CMK (cell line): ENCODE measurements at places on chromosomes 4 and X.

GRCh38 chr4:81806485-81806884 is 334.8 kb upstream of the RASGEF1B start:
- DNase-seq, result no peak

DNA sequence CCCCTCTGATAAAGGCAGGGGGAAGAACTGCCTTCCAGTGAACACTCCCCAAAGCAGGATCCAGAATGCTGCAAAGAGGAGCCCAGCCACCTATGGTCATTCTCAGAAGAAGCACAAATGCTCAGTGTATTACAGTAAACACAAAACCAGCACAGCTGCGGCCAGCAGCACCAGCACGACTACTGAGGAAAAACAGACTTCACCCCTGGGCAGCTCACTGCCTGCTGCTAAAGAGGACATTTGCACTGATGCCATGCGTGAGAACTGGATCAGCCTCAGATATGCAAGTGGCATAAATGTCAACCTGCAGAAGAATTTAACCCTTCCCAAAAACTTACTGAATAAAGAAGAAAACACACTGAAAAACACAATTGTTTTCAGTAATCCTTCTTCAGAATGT is 80.2 kb upstream of the TLR2 start:
- DNase-seq, result no peak

- no peak for DNase-seq
These were observed 53.6 kb upstream of the FUNDC1 start for GRCh38 chrX:44596277-44596676.

DNA sequence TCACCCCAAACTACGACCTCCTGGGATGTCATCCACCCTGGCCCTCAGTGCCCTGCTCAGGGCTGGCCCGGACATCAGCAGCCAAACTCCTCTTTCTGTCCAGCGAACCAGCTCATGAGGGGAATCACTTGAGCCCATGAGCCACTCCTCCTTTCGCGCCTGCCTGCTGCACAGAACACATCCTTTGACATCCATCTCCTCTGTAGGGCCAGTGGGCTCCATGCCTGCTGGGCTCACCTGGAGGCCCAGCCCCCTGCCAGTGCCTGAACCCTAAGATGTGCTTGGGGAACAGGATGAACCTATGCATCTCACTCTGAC is 43.5 kb downstream of the ABLIM2 start:
- no peak for DNase-seq

- DNase-seq, result peak; percentile 63
These were observed 118.0 kb upstream of the WDFY3 start for GRCh38 chr4:85084371-85085094.

DNA sequence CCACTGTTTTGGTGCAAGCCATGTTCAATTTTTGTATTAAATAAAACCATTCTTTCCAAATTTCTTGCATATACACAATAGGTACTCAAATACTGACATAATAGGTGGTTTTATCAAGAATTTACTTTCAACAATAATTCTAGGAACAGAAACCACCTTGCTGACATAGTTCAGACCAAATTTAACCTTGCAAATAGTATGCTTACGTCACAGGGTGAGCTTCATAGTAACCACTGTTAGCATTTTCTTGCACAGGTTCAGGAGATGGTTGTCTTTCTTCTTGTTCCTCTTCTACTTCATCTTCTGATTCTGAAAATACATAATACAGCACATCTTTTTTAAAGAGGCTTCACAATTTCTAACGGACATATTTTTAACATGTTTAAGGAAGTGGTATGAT is 17.6 kb downstream of the G3BP2 start:
- DNase-seq, result no peak

GRCh38 chr4:81408341-81408740 is 63.4 kb downstream of the RASGEF1B start:
- DNase-seq, result no peak

- no peak for DNase-seq
These were observed 123.9 kb downstream of the KDR start for GRCh38 chr4:55001538-55001937.

DNA sequence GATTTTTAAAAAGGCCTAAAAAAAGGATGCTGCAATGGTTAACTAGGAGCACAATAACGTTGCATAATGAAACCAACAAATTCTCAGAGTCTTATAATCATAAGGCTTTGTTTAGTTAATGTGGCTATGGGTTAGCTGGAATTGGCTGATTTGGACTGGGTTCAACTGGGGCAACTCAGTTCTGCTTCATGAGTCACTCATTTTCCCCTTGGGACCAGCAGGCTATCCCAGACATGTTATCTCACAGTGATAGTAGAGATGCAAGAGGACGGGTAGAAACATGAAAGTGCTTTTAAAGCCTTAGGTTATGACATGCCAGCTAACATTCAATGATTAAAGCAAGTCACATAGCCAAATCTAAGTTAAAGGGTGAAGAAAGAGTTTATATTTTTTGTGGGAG is 189.2 kb upstream of the GK2 start:
- DNase-seq, result no peak

DNA sequence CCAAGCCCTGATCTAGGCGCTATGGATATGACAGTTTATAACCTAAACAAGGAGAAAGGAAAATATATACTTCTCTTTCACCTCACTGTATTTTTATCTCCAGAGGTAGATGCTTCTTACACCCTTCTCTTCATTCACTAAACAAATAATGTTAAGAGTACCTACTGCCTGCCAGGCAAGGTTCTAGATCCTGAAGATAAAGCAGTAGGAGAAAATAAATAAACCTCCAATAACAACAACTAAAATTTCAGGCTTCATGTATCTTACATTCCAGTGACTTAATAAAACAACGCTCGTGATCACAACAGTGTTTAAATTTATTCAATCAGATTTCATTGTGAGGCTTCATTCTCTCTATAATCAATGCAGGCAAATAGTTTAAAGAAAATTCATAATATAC is 20.7 kb downstream of the PDGFC start:
- DNase-seq, result no peak

GRCh38 chr4:188008377-188008776 is 12.8 kb downstream of the ZFP42 start:
- no peak for DNase-seq

DNA sequence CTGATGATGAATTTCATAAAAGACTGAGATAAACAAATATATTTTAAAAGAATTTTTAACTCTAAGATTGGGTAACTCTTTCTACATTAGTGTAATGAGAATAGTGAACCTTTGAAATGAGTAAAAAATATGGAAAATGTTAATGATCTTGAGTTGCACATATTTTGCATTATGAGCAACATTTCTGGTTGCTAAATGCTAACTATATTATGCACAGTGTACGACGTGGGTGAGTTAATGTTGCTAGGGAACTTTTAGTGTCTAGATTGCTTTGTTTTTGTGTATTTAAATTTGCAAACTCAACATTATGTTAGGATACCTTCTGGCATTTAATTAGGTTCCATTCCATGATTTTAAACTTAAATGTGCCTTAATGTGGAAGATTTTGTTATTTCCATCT is 612.9 kb upstream of the GALNT7 start:
- no peak for DNase-seq

DNA sequence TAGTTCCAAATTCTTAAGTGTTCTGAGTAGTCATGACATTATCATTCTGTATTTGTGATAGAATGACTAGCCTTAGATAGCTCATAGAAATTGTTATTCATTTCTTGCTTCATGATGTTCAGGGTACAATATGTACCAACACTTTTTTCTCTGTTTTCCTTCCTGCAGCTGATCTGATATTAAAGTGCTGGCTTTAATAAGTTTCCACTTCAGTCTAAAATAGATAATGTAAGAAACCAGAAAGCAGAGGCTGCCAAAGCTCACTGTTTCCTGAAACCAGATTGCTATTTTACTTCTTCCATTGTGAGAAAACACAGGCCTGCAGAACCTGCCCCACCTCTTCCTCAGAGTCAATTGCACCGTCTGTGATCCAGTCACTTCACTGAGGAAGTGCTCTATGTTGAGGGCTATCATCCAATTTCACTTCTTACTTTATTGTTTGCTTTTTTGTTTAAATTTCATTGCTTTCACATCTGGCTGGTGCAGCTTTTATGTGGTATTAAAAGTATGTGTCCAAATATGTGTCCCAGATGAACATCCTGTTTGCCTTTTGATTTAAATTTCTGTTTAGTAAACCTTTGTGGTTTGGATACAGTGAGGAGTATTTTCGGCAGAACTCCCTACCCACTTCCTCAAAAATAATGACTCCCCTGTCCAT is 652.1 kb downstream of the ANKRD50 start:
- peak; percentile 24 for DNase-seq

- DNase-seq, result no peak
These were observed 50.9 kb downstream of the SEL1L3 start for GRCh38 chr4:25811841-25812240.

GRCh38 chr4:10354746-10355145 is 102.5 kb downstream of the ZNF518B start:
- DNase-seq, result no peak

DNA sequence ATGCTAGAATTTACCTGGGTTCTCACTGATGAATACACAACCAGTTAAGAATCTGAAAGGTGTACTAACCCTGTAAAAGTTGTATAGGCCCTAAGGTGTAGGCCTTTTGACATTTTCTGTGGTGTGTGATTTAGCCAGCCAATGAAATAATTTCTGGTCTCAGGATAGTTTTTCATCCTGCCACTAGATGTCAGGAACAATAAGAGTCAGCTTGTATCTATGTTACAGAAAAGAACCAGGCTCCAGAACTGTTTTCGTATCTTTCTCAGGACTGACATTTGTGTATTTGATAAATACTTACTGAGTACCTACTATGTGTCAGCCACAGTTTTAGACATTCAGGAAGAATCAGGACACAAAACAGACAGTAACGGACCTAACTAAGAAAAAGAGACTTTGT is 673.6 kb upstream of the TENM3 start:
- DNase-seq, result no peak

DNA sequence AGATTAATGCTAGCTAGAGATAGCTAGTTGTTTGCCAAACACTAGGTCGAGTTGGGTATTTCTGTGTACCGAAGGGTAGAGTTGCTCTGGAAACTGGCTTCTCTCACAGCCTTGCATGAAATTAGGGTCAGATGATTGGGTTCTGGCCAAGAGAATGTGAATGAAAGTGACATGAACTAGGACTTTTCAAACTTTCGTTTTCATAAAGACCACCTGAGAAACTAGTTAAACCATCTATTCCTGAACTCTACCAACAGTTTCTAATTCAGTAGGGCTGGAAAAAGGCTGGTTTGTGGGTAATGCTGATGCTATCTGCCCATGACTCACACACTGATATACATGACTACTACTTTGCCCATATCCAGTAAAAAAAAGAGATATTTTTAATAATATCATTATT is 157.6 kb downstream of the GASK1B start:
- no peak for DNase-seq

- DNase-seq, result no peak
These were observed 34.1 kb upstream of the AFF2 start for GRCh38 chrX:148466292-148466691.

DNA sequence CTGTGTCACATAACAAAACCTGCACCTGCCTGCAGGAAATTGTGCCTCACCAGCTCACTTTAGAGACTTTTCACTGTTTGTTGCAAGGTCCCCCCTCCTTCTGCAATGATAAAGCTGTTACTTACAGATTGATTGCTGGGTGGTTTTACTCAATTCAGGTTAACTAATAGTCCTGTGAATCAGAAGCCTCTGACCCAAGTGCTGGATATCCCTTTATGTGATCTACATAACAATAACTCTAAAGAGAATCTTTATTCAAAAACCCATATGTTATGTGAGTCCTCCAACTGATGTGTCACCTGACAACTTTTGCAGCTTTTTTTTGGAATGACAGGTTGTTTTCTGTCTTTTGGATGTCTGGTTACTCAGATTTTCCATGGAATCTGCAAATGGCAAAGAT is 2323.6 kb upstream of the TENM3 start:
- DNase-seq, result no peak

DNA sequence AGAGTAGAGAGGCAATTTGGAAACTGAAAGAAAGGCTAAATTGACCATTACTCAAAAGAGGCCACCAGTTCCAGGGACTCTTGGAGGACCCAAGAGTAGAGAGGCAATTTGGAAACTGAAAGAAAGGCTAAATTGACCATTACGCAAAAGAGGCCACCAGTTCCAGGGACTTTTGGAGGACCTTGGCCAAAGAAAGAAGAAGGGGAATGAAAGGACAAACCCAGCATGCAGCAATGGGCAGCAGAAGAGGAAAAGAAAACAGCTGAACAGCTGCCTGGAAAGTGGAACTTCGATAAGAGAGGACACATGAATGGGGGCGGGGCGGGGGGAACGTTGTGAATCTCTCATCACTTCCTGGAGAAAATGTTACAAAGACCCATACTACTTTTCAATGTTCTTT is 80.8 kb downstream of the PALLD start:
- no peak for DNase-seq

GRCh38 chr4:15198070-15198727 is 195.9 kb downstream of the CPEB2 start:
- DNase-seq, result no peak

GRCh38 chr4:77820649-77821561 is 1.7 kb upstream of the CNOT6L start:
- no peak for DNase-seq

DNA sequence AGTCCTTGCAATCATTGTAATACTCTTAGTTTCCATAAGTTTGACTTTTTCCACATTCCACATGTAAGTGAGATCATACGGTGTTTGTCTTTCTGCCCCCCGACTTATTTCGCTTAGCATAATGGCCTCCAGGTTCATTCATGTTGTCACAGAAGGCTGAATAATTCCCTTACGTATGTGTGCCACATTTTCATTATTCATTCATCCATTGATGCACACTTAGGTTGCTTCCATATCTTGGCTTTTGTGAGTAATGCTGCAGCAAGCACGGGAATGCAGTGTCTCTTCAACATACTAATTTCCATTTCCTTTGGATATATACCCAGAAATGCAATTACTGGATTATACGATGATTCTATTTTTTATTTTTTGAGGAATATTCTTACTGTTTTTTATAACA is 22.0 kb upstream of the VEGFC start:
- no peak for DNase-seq

DNA sequence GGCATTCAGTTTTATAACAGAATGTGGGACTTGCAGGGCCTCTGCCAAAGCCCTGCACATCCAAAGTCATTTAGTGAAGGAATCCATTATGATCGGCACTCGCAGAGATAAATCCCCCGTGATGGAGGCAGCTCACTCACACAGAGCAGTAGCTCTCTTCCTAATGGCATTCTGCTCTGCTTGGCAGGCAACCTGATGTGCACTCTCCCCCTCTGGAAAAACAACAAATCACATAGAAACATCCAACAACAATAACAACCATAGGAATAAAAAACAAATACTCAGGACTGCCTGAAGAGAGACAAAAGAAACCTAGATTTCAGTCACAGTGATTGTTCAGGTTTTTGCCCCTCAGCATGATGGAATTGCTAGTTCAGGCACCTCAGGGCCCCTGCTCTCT is 59.7 kb downstream of the NAA11 start:
- DNase-seq, result no peak

DNA sequence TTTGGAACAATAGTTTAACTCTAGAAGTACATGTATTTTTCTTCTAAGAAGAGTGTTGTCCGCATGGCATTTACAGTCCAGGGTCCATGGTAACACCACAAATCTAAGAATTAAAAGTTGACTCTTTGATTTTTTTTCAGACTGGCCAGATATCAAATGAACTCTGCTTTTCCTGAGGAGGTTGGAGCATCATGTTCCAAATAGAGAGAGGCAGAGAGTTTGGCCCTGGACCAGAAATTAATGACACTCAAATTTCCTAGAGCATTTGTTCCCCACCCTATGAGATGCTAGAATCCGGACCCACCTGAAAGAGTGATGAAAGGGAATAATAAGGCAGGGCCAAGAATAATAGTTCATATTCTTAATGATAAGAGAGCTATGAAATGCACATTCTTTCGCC is 47.0 kb upstream of the NAP1L5 start:
- DNase-seq, result no peak
